ENCODE measurements at places on chromosomes 3 and 15.
A peak's percentile ranks its signal among the peaks of the same experiment; 100 is the strongest.

GRCh38 chr3:43465109-43465508 lies 156.7 kb downstream of the ANO10 start:
- DNase-seq, result no peak

DNA sequence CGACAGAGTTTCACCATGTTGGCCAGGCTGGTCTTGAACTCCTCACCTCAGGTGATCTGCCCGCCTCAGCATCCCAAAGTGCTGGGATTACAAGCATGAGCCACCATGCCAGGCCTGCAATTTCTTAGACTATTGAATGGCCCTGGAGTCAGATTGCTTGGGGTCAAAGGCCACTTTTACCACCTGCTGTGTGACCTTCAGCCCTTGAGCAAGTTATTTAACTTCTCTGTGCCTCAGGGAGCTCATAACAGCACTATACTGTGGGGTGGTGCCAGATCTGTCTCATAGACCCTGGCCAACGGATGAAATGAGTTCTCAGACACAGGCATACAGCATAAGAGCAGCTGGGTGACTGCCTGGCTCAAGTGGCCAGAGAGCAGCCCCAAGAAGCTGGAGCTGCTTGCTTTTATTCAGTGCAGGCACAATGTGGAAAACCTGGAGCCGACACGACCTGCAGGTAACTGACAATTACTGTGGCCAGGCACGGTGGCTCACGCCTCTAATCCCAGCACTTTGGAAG lies 44.9 kb upstream of the FURIN start:
- DNase-seq, result no peak

- no peak for DNase-seq
Measured at GRCh38 chr3:135807879-135808278, 157.6 kb upstream of the PPP2R3A start.

- DNase-seq, result no peak
Measured at GRCh38 chr3:74403307-74403706, 211.2 kb downstream of the CNTN3 start.

- DNase-seq, result no peak
Measured at GRCh38 chr15:42279234-42279723, 6.0 kb upstream of the TMEM87A start.

- DNase-seq, result no peak
Measured at GRCh38 chr3:54676087-54676486, 251.8 kb downstream of the LRTM1 start.

- no peak for DNase-seq
Measured at GRCh38 chr3:148372206-148372875, 325.4 kb upstream of the AGTR1 start.

GRCh38 chr3:45760878-45761711 lies 35.2 kb downstream of the SLC6A20 start:
- DNase-seq, result peak; percentile 51

- no peak for DNase-seq
Measured at GRCh38 chr3:126390201-126390600, 4.5 kb upstream of the CFAP100 start.

DNA sequence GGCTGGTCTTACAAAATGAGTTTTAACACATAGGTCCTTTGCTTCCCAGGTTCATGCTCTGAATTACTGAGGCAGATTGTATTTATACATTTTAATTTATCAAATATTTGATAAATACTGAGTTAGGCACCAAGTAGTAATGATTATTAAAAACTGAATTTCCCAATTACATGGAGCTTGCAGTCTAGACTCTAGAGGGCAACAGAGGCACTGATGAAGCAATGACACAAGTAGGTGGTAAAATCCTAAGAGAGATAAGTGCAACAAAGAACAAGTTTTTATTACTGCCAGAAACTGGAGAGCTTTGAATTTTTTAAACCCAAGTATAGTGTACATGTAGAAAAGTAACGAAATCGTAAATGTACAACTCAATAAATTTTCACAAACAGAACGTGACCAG lies 406.2 kb upstream of the RARB start:
- no peak for DNase-seq

DNA sequence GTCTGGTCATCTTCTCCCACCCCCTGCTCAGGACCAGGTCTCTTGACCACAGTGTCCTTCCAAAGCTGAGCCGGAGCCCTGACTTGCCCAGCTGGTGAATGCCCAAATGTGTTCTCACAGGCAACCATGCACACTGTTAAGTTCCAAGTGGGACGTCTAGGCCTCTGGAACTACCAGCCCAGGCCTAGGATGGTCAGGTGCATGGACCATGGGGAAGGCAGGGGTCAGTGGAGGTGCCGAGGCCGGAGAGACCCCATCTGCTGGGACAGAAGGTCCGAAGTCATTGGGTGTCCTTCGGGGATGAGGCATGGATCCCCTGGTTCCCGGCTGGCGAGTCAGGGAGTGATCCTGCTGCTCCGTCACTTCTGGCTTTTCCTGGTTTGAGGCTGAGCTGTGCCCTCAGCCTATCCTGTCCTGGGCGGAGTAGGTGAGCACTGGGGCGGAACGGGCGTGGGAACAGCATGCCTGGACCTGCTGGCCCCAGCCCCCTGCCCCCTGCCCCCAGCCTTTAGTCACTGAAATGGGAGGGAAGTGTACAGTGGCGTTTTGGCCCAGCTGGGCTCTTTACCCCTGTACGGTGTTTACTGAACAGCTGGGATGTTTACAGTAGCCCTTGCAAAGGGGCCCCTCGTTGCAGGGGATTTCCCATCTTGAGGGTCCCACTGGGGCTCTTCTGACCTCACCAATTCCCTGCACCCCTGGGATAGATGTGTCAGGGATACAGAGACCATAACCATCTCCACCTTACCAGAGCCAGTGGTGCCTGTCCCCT lies 12.1 kb downstream of the SEMA3F start:
- no peak for DNase-seq

DNA sequence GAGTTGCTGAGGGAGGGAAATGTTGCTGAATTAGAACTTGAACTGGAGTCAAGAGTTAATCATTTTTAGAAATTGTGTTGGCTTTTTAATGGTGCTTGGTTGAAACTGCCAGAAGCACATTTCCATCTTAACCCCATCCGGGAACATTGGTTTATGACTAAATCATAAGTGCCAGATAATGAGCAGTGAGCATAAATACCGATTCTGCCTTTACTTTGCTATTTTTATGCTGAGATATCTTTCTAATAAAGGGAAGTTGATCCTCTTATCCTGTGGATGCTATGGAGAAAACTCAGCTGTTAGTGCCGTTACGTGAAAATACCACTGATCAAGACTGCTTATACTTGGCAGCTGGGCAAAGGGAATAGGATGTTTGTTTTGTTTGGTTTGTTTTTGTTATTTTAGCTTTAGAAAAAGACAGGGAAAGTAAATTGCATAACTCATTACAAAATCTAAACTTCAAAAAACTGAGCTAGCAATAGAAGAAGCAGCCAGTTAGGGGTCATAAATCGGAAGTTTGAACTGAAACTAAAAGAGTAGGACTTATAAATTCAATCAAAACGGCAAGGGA lies 813.1 kb downstream of the NAALADL2 start:
- no peak for DNase-seq

GRCh38 chr3:96370637-96371036 lies 443.8 kb upstream of the EPHA6 start:
- DNase-seq, result no peak

GRCh38 chr3:115790759-115791158 lies 167.4 kb downstream of the GAP43 start:
- DNase-seq, result peak; percentile 94

- no peak for DNase-seq
Measured at GRCh38 chr3:23422517-23422851, 219.4 kb downstream of the UBE2E2 start.

GRCh38 chr3:170270282-170270881 lies 48.2 kb downstream of the PRKCI start:
- no peak for DNase-seq

- DNase-seq, result no peak
Measured at GRCh38 chr3:98457543-98457942, 5.5 kb upstream of the OR5K1 start.

GRCh38 chr3:81161100-81161499 lies 600.3 kb downstream of the GBE1 start:
- DNase-seq, result no peak

- no peak for DNase-seq
Measured at GRCh38 chr3:15159501-15160136, 46.4 kb upstream of the CAPN7 start.

- no peak for DNase-seq
Measured at GRCh38 chr3:181932039-181932438, 220.3 kb downstream of the SOX2 start.

DNA sequence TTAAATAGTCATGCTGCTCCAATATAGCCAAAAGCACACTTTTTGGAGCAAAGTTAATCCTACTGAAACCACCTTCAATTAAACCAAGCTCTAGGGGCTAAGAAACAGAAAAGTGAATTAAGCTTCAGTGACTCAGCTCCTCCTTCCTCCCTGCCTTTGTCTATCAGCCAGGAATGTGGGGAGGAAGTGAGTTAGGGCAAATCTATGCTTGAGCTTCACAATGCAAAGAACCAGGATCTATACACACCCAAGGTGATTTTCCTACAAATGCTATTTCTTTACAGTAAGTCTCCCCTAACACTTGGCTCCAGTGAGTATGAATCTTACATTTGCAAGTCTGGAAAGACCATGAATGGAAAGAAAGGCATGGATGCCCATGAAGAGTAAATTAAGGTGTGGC lies 212.1 kb downstream of the P3H2 start:
- no peak for DNase-seq

DNA sequence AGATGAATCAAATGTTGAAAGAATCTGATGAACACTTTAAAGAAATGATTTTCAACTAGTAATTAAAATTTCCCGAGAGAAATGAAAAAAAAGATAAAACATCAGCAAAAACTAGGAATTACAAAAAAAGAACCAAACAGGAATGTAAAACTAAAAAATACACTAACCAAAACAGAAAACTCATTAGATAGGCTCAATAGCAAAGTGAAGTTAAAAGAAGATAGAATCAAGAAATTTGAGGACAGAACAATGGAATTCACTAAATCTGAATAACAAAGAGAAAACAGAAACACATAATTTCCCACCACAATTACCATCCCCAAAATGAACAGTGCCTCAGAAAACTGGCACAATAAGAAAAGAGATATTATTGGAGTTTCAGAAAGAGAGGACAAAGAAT lies 290.1 kb upstream of the CNTN4 start:
- no peak for DNase-seq

- DNase-seq, result no peak
Measured at GRCh38 chr3:135840436-135840835, 125.1 kb upstream of the PPP2R3A start.

GRCh38 chr3:143367171-143367570 lies 247.6 kb downstream of the CHST2 start:
- DNase-seq, result no peak

GRCh38 chr3:61805510-61806080 lies 244.2 kb downstream of the PTPRG start:
- DNase-seq, result no peak

- DNase-seq, result peak; percentile 92
Measured at GRCh38 chr15:70271422-70272088, 173.8 kb upstream of the TLE3 start.

DNA sequence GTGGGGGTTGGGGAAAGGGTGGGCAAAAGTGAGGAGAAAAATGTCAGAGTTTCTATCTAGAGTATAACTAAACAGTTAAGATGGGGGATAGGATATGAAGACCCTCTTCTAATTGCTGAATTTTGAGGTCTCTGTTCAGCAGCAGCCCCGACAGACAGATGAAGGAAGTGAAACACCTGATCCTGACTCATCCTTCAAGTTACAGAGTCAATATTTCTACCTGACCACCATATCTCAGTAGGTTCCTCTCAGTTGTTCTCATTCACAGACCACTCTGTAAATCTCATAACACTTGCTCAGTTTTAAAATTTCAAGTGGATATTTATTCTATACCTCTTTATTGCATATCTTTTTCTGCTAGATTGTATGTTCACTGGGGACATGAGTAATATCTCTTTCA lies 69.5 kb downstream of the CCDC54 start:
- no peak for DNase-seq

DNA sequence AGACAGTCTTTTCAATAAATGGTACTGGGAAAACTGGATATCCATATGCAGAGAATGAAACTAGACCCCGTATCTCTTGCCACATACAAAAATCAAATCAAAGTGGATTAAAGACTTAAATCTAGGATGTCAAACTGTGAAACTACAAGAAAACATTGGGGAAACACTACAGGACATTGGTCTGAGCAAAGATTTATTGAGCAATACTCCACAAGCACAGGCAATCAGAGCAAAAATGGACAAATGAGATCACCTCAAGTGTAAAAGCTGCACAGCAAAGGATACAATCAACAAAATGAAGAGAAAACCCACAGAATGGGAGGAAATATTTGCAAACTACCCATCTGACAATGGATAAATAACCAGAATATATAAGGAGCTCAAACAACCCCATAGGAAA lies 38.4 kb upstream of the MBNL1 start:
- DNase-seq, result no peak

- DNase-seq, result no peak
Measured at GRCh38 chr15:66877477-66878271, 175.6 kb downstream of the SMAD6 start.

DNA sequence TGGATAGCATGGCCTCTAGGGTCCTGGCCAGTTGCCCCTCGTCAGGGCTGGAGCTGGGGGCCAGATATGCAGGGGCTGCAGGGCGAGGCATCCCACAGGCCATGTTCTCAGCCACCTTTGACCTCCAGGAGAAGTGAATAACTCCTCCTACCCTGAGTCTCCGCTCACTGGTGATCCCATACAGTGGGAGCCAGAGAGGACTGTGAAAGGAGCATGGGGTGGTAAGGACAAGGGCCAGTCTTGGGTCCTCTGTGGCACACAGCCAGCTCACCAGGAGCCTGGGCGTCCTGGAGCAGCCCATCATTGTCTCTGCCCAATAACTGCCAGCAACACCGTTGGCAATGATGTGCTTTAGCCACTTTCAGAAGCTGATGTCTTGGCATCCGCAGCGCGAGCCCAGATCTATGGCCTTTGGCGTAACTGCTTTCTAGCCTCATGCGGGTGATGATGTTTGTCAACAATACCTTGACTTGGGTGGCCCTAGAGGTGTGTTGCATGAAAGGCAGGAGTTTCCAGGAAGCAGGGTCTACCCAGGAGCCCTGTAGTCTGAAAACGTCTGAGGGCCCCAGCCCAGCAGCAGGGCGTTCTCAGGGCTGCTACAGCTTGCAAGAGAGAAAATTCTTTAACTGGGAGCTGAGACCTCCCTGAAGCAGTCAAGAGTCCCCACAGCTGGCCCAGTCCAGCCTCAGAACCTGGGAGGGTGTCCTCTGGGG lies 61.1 kb upstream of the IQSEC1 start:
- no peak for DNase-seq

DNA sequence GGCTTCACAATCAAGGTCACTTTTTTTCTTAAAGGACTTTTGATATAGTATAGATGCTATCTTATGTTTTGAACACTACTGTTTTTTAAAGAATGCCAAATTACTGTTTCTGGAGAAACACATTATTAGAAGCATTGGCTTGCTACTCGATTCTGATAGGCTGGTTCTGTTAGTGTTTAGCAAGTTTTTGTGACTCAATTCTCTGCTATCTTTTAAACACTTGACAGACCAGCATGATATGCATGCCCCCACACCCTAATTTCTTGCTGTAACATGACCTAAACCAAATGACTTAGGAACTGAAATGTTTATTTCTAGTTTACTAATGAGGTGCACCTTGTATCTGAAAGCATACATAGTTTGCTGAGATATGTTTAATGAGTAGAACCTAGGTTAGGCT lies 5.5 kb upstream of the IL20RB start:
- DNase-seq, result no peak

GRCh38 chr15:56877255-56877970 lies 41.0 kb upstream of the TCF12 start:
- DNase-seq, result no peak

All from HCT116 (cell line).